ENCODE measurements at places on chromosomes 5 and 9.

GRCh38 chr5:104199771-104200170 lies 637.2 kb upstream of the NUDT12 start:
- no peak for DNase-seq

GRCh38 chr5:75279321-75279720 lies 42.6 kb upstream of the ANKRD31 start:
- DNase-seq = no peak

DNA sequence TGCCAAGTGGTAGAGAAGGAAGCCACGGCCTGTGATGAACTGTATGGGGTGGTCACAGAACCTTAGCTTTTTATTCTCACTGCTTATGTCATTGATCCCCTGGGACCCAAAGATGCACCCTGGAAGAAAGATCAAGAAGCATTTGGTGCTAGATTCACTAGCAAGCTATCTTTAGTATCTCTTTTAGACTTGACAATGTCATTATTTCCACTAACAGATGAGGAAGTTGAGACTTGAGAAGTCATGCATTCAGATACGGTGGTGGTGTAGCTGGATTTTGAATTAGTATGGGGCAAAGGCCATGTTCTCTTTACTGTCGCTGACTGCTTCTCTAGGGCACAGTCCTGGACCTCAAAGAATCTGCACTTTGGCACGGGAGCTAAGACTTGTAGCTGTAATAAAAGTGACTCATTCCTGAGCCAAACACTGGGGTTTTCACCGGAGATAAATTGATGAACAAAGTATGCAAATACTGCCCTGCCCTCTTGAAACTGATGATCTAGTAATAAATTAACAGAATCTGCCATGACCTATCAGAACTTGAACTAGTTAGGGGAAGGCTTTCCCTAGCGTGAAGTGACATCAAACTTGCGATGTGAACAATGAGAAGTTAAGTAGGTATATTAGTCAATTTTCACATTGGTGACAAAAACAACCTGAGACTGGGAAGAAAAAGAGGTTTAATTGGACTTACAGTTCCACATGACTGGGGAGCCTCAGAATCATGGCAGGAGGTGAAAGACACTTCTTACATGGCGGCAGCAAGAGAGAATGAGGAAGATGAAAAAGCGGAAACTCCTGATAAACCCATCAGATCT lies 5.4 kb downstream of the GDA start:
- no peak for DNase-seq

GRCh38 chr9:23824830-23825591 lies 1.0 kb downstream of the ELAVL2 start:
- DNase-seq = no peak

- no peak for DNase-seq
These were observed 4.0 kb downstream of the SNX30 start for GRCh38 chr9:112754578-112754977.

GRCh38 chr5:171493646-171494393 lies 74.4 kb downstream of the FGF18 start:
- DNase-seq = no peak

DNA sequence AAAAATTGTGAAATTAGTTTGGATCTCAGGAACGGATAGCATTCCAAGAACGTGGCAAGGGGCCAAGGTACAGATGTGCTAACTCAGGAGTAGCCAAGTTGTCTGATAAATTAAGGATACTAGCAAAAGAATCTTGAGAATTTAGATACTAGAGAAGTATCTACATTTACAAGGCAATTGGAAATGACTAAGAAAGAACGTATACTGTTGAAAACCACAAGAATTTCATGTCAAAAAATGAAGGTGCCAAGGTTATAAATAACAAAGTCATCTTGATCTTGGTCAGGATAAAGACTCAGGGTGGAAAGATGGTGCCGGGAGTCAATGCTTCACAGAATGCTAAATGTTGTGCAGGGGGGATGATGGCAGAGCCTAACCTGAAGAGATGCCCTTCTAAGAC lies 19.2 kb downstream of the CAPSL start:
- DNase-seq = no peak

DNA sequence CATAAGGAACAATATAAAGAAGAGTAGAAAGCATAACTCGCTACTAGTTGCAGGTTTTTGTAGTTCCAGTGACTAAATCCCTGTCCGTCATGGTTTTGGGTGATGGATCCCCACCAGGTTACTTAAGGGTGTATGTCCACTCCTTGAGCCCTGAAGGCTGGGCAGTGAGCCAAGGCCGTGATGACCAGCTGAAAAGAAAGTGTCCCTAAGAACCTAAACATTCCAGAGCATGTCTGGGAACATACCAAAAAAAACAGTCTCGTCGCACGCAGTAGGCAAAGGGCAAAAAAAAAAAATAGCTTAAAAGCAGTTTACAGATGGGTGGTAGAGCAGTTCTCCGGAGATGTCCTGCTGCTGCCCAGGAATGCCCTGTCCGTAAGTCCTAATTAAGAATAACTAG lies 21.4 kb upstream of the SNAPC3 start:
- DNase-seq = no peak

DNA sequence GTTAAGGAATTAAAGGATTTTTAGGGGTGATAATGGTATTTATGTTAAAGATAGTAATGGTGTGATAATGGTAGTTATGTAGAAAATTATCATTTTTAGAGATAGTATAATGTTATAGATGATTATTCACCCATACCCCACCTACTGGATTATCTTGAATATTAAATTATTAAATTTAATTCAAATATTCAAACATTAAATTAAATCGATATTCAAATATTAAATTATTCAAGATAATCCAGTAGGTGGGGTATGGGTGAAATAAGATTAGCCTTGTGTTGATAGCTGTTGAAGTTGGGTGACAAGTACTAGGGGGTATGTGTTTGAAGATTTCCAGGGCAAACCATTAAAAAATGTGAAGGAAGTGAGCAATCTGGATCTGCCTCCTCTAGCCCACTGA lies 15.6 kb downstream of the FAM219A start:
- no peak for DNase-seq

DNA sequence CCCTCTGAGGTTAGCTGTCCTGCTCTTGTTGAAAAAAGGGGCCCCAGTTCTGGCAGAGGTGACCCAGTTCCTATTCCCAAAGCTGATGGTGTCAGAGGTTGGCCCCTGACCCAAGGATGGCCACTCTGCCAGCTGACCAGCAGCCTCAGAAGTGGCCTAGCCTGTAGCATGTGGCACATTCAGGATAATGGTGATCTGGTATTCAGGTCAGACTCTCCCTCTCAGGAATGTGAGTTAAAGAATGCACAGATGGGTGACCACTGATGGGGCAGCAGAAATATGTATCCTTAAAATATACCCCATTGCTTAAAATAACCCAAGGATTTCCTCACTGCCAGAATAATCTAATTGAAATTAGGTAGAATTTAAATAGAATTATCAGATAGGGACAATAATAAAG lies 369.2 kb downstream of the SEMA5A start:
- DNase-seq = no peak

DNA sequence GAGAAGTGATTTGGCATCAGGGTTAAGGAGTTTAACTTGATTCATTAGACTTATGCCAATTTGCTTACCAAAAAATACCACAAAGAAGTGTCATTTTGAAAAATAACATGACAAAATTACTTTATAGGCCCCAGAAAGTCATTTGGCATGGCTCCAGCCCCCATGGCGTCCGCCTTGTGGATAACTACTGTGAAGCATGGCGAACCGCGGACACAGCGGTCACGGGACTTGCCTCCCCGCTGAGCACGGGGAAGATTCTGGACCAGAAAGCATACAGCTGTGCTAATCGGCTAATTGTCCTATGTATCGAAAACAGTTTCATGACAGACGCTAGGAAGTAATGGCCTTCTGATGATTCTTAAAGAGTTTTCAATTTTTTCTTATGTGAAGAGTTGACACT lies 35.4 kb upstream of the TGFBR1 start:
- no peak for DNase-seq

DNA sequence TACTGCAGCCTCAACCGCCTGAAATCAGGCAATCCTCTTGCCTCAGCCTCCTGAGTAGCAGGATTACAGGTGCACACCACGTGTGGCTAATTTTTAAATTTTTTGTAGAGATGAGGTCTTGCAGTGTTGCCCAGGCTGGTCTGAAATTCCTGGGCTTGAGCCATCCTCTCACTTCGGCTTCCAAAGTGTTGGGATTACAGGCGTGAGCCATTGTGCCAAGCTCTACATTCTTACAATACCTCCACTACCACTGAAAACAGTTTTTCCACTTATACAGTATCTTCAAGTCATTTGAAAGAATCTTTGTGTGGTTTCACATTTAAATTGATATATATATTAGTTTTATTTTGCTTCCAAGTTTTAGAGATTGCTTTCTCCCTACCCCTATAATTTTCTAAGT lies 42.6 kb downstream of the LARP1 start:
- DNase-seq = no peak

GRCh38 chr5:140182803-140183367 lies 7.9 kb downstream of the CYSTM1 start:
- DNase-seq = no peak

DNA sequence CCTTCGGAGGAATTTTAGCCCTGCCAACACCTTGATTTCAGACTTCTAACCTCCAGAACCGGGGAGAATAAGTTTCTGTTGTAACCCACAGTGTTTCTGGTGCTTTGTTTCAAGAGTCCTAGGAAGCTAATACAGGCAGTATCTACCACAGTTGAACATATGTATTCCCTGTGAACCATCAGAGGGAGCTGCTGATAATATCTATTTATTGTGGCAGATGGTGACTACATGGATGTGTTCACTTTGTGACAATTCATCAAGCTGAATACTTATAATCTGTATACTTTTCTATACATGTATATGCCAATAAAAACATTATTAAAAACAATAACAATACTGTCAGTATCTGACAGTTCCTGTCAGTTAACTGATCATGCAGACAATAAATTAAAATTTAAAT lies 137.2 kb upstream of the GNA14 start:
- DNase-seq = no peak

GRCh38 chr5:40736103-40736875 lies 19.5 kb downstream of the TTC33 start:
- no peak for DNase-seq

DNA sequence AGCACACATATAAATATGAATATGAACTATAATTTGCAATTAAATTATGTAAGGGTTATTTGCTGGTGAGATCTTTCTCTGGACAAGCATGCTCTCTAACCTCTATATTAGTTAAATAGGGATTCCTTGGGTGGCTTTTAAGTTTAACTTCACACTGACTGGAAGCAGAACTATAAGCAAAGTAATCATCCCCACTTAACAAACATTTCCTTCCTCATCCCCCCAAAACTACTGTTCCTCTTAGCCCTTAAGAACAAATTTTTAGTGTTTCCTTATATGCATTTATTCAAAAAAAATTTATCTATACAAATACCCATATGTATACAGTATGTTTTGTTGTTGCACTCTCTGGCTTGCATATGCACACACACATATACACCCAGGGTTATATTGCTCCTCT lies 512.1 kb upstream of the MEF2C start:
- no peak for DNase-seq

DNA sequence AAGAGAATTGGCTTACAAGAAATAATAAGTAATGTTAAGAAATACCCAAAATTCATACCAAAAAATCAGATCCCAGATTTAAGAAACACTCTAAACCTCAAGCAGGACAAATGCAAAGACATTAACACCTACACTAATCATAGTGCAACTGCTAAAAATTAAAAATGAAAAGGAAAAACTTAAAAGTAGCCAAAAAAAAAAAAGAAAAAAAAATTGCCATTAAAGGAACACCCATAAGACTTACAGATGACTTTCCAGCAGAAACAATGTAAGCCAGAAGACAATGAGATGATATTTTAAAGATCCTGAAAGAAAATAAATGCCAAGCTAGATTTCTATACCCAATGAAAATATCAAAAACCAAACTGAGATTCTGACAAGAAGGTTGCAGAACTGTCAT lies 101.5 kb downstream of the DENND1A start:
- DNase-seq = no peak

DNA sequence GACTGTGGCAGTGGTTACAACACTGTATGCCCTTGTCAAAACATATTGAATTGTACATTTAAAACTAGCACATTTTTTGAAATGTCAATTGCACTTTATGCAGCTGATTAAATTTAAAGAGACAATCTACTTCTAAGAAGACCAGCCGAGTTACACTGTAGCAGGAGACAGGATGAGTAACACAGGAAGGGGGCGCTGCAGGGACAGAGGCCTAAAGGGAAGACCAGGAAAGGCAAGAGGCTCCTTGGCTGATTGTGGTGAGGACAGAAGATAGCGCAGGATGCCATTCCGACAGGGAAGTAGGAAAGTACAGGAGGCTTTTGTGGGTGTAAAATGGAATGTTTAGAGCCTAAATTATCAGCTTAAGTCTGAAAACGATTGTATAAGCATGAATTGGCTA lies 28.2 kb upstream of the PPP2R2B start:
- DNase-seq = no peak

- DNase-seq = no peak
These were observed 38.7 kb upstream of the NEK6 start for GRCh38 chr9:124218987-124219461.

GRCh38 chr5:71734141-71734540 lies 15.1 kb downstream of the CARTPT start:
- no peak for DNase-seq

- no peak for DNase-seq
These were observed 158.8 kb downstream of the TSSK1B start for GRCh38 chr5:113276001-113276400.

DNA sequence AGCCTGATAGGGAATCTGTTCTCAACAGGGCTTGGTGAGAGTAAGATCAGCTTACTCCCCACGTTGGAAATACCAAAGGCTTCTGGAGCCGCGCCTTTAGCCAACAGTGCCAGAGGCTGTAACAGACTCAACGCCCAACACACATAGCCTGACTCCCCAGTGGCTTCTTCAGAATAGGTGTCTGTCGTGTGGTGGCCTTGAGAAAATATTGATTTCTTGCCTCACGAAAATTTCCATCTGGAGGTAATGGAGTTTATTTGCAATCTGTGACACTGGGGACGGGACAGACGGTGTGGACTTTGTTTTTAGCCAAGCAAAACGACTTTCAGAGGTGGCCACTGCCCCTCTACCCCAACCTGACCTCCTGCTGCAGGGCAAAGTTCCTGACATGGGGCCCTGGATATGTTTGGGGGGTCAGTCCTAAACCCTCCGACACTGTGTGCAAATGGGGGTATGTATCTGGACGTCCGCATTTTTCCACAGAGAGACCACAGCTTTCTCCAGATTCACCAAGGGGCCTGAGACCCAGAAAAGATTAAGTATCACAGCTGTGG lies 189.3 kb downstream of the CDK5RAP2 start:
- no peak for DNase-seq

DNA sequence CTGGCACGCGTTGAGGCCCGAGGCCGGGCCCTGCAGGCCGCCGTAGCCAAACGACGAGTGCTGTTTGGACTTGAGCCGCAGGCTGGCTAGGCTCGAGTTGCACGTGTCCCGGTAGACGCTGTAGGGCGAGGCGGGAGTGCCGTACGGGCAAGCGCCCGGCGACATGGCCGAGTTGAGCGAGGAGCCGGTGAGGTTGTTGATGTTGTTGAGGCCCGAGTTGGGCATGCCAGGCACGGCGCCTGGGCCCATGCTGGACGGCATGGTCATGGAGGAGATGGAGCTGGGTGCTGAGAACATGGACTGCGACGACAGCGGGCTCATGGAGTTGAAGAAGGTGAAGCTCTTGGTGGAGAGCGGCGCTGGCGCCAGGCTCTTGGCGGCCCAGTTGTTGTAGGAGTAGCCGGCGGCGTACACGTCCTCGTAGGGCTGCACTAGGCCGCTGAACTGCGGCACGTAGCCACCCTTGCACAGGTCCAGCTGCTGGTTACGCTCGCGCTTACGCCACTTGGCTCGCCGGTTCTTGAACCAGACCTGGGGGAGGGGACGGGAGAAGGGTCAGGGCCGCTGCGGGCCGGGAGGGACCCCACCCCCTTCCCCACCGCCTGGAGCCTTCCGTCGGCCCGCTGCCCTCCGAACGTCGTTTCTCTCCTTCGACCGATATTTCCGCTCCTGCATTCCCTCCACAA lies 5.1 kb downstream of the PITX1 start:
- DNase-seq = no peak
